ENCODE measurements at places on chromosomes 13 and 19.

DNA sequence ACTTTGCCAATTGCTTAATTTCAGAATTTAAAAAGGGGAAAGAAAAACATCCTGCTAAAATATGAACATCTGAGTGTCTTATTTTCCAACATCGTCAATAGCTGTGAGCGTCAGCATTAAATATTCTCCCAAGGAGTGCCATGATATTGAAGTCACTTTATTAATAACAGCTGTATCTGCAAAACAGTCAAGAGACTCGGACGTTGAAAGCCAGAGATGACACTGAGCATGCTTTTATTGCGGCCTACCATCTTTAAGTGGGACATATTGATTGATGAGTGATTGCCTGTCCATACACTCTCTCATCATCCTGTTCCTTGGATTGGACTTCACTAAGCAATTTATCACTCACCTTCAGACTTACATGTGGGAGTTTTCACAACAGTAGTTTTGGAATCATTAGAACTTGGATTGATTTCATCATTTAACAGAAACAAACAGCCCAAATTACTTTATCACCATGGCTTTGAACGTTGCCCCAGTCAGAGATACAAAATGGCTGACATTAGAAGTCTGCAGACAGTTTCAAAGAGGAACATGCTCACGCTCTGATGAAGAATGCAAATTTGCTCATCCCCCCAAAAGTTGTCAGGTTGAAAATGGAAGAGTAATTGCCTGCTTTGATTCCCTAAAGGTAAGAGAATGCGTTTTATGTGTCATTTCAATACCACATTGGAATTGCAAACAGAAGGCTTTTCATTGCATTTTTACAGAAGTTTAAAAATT lies 53.8 kb downstream of the MBNL2 start:
- no peak for DNase-seq

DNA sequence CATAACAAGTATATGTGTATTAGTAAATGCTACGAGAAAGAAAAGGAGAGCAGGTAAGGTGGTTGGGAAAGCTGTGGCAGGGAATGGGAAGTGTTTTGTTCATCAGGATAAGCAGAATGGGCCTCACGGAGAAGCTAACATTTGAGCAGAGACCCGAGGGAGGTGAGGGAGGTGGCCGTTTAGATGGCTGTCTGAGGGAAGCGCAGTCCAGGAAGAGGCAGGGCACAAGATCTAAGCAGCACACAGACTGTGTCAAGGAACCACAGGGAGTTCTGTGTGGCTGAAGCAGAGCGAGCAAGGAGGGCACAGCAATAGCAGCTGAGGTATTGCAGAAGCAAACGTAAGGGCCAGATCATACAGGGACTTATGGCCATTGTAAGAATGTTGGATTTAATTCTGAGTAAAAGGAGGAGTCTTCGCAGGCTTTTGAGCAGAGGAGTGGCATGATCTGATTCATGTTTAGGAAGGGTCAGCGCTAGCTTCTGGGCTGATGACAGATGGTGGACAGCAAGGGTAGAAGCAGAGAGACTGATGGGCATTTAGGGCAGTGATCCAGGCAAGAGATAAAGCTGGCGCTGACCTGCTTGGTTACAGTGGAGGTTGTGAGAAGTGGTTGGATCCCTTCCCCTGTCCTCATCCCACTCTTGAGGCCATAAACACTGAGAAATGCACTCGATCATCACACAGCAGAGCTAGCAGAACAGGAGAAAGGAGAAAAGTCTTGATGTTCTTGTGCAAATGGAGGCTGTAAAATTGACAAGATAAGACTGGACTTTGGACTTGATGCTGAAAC lies 199.9 kb downstream of the LACC1 start:
- DNase-seq: no peak

- no peak for DNase-seq
Measured at GRCh38 chr13:48679941-48680680, 26.4 kb downstream of the CYSLTR2 start.

DNA sequence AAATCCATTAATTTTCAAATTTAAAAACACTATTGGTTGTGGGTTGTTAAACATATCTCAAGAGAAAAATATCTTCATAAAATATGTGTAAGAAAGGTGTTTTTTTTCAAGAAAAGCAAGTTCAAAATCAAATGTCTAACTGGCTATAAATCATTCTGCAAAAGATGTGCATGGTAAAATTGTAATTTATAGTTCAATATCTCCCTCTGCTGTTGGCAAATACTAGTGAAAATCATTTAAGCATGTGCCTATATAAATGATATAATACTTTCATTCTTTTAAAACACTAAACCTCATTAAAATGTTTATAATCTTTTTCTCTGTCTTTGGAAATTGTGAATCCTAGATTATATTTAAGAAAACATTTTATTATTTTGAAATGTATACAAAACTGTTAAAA lies 17.2 kb upstream of the SLITRK6 start:
- DNase-seq: no peak

DNA sequence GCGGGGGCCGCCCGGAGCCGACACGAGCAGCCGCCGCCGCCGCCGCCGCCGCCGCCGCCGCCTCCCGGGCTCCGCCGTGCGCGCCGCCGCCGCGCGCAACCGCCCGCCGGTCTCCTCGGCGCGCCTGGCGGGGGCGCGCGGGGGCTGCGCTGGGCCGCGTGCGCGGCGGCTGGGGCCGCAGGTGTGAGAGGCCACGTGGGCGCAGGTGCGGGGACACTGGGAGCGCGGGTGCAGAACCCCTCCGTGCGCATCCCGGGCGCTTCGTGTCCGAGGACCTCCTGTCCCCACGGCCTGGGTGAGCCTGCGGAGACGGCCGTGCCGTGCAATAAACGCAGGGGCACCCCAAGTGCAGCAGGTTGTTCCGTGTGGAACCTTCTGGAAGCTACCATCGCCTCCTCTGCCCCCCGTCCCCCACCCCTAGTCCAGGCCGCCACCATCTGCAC lies at the start of gene LINGO3:
Gene LINGO3, minus strand, starts transcription at position 41 of the 443 bp plus-strand sequence. CDS start 16,378 bp downstream, outside the sequence.
- DNase-seq: no peak

GRCh38 chr13:71316792-71317363 lies 550.1 kb downstream of the DACH1 start:
- DNase-seq: no peak

DNA sequence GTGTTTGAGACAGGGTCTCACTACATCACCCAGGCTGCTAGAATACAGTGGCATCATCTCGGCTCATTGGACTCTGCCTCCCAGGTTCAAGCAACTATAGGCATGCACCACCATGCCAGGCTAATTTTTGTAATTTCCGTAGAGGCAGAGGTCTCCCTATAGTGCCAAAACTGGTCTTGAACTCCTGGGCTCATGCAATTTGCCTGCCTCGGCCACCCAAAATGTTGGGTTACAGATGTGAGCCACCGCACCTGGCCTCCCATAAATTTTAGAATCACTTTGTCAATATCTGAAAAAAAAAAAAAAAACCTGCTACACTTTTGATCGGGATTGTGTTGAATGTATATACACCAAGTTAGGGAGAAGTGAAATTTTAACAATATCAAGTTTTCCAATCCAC lies 11.9 kb upstream of the PLEKHF1 start:
- no peak for DNase-seq

GRCh38 chr19:49297403-49297802 lies 27.6 kb downstream of the SLC6A16 start:
- DNase-seq: no peak

GRCh38 chr13:75445717-75446499 lies 36.1 kb downstream of the TBC1D4 start:
- no peak for DNase-seq

GRCh38 chr19:35757231-35757748 lies 461 bp upstream of the HSPB6 start:
- DNase-seq: no peak

DNA sequence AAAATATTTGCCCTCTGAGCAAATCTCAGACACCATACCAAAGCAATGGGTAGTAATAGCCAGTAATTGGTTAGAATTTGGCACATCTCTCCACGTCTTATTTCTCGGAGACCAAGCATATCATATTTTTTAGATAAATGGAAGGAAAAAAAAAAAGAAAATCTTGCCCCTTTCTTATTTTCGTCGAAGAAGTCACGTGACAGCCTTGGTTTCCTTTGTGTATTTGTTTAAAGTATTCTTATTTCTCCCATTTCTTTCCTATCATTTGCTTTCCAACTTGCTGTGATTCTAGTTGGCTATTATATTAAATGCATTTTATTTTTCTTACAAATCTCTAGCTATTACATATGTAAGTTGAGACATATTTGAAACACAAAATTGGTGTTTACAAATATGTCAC lies 2155.9 kb downstream of the PCDH9 start:
- DNase-seq: no peak

DNA sequence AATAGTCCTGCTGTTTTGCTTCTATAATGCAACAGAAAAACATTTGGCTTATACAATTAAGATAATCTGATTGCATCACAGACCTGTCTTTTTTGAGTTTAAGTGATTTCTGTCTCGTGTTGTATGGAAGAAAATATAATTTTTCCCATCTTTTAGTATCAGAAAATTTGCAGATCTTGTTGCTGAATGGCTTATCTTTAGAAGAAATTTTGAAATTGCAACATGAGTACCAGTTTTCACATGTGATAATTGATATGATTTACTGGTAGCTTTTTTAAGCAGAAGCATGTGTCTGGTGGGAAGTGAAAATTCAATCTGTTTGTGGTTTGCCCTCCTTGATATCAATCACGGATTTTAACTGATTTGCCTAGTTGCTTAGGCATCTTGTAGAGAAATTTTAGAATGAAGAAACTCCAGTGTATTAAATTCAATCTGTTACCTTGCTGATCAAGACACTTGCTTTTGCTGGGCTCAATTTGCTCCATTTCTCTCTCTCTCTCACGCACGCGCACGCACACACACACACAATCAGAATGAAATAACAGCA lies 89.8 kb upstream of the MYCBP2 start:
- no peak for DNase-seq

DNA sequence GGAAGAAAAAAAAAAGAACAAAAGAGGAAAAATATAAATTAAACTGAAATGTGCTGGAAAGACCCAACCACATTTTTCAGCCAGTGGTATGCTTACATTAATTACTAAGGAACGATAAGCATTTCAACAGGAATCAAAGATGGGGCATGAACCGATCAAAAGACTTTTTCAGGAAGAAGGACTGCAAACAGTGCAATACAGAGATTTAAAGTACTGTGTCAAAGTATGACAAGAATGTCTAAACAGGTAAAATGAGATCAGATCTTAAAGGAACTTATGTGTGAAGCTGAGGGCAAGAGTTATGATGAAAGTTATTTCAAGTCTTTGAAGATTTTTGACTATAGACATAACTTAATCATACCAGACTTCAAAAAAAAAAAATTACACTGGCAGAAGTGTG lies 1761.8 kb downstream of the SLITRK5 start:
- no peak for DNase-seq

DNA sequence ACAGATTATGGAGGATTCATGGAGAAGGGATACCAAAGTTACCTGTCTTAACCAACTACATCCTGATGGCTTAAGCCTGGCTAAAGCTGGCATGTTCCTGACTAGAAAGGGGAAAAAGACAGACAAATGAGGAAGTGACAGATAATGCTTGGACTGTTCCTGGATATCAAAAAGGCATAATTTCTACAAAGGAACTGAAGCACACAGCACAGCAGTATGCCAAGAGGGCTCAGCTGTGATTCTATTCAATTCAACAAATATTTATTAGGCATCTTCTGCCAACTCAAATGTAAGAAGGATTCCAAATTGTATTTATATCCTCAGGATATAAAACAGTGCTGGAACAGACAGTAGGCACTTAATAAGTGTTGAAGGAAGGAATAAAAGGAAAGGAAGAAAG lies 59.5 kb downstream of the KLF12 start:
- no peak for DNase-seq

- no peak for DNase-seq
Measured at GRCh38 chr19:39677961-39678889, 22.5 kb downstream of the LGALS16 start.

- DNase-seq: no peak
Measured at GRCh38 chr13:77062097-77062496, 35.1 kb upstream of the FBXL3 start.

Data from stimulated activated CD8-positive, alpha-beta memory T cell treated with anti-CD3 and anti-CD28 coated beads, Interleukin-4, amount 100 ng/mL, for 1 hour (primary cell).